Esophagus muscularis mucosa (tissue), 4 donors: ENCODE measurements at places on chromosomes 6 and 20. TPM values are rescaled to one million over a fixed set of nuclear protein-coding genes. Genes with fewer than 3 reads are reported as not detected.

PSMF1 gene
- 72.9 TPM for total RNA-seq

HLA-DOB gene
- not detected for total RNA-seq

CLIC5 gene
- 5.3 TPM for total RNA-seq

DSP gene
- total RNA-seq = 2.1 TPM

VSTM2L gene
- 7.5 TPM for total RNA-seq

HTR1E gene
- total RNA-seq = 0.40 TPM

TNF gene
- 0.17 TPM for total RNA-seq

ARHGAP40 gene
- total RNA-seq = not detected

ATG5 gene
- total RNA-seq = 47.8 TPM

BMP2 gene
- 5.8 TPM for total RNA-seq

BPIFB1 gene
- not detected for total RNA-seq

BANF2 gene
- not detected for total RNA-seq

MYB gene
- total RNA-seq = 0.29 TPM

HEBP2 gene
- 135 TPM for total RNA-seq

TINAG gene
- total RNA-seq = not detected

TNNC2 gene
- total RNA-seq = 0.46 TPM

GSTA3 gene
- total RNA-seq = not detected

ANGPT4 gene
- not detected for total RNA-seq

ANKEF1 gene
- total RNA-seq = 1.0 TPM

IL20RA gene
- 1.6 TPM for total RNA-seq

SNAP25 gene
- total RNA-seq = 4.2 TPM

DEFB119 gene
- total RNA-seq = not detected

DDX43 gene
- 1.4 TPM for total RNA-seq

PLCB4 gene
- total RNA-seq = 61.0 TPM

APCDD1L gene
- 1.6 TPM for total RNA-seq

FOXS1 gene
- 0.83 TPM for total RNA-seq

TDRD6 gene
- 0.13 TPM for total RNA-seq

ABT1 gene
- total RNA-seq = 13.3 TPM

SSTR4 gene
- total RNA-seq = not detected

EBF4 gene
- 29.8 TPM for total RNA-seq

UST gene
- total RNA-seq = 29.1 TPM

PSORS1C2 gene
- not detected for total RNA-seq

OPN5 gene
- total RNA-seq = not detected

BMP7 gene
- 4.9 TPM for total RNA-seq

PPP1R16B gene
- total RNA-seq = 12.1 TPM

TAGAP gene
- total RNA-seq = 3.0 TPM

LY6G6F gene
- not detected for total RNA-seq

MYT1 gene
- not detected for total RNA-seq

TRIM10 gene
- not detected for total RNA-seq

CD40 gene
- 15.6 TPM for total RNA-seq

DYNLT2 gene
- 0.57 TPM for total RNA-seq

UNC5CL gene
- 0.52 TPM for total RNA-seq

TP53TG5 gene
- 0.17 TPM for total RNA-seq
